Mesothelial cell of epicardium (in vitro differentiated cells): ENCODE measurements at places on chromosomes 7 and 10.

GRCh38 chr7:116633131-116633988, 38.6 kb upstream of the MET start:
- no peak for DNase-seq

DNA sequence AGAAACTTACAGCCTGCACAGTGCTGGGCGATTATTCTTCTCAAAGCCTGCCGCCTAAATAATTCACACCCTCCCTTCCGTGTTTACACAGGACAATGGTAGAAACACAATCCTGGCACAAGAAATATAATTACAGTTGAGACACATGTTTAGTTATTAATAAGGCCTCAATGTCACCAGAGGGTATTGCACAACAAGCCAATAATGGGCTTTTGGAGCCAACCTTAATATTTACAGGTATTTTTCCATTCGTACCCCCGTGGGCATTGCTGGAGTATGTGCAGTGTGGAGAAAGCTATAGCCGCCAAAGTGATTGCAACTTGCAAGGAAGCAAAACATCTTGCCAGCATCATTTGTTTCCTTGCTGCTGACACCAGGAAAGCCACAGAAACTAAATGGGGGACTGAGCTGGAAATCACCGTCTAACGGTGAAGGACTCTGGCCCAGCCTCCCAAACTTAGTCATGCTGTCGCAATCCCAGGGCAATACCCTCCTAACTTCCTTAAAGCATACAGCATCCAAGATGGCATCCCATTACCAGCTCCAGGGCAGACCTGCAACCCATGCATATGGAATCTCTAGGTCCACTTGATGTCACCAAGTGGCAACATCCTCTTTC, 8.6 kb downstream of the CALN1 start:
- no peak for DNase-seq

DNA sequence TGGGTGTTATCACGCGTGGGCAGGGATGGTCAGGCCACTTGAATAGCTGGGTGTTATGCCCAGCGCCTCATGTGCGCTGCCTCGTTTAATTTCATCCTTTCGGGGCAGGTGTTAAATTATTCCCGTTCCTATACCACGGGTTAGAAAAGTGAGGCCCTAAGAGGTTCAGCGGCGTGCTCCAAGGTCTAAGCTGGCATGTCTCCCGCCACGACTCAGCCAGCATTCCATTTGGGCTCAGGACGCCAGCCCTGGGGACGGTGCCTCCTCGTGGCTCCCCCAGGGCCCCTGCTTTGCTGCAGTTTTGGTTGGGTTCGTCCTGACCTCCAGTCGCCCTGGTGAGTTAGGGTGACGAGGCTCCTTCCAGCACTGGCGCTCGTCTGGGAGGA, 124.5 kb downstream of the TRRAP start:
- no peak for DNase-seq

DNA sequence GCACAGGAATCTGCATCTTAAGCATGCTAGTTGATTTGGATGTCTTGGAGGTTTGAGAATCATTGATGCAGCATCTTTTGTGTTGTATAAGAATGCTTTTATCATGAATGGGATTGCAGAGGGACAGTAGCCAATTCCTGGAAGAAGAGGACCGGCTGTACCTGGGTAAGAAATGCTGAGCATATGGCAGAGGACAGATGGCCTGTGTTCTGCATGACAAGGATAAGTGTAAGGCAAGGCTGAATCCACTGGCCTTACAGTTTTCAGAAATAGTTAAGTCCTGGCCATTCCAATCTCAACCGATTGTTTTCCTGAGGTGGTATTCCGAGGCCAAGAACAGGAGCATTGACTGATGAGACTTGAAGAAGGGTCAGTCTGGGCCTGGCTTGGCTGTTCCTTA, 24.4 kb upstream of the KBTBD2 start:
- DNase-seq, result no peak

DNA sequence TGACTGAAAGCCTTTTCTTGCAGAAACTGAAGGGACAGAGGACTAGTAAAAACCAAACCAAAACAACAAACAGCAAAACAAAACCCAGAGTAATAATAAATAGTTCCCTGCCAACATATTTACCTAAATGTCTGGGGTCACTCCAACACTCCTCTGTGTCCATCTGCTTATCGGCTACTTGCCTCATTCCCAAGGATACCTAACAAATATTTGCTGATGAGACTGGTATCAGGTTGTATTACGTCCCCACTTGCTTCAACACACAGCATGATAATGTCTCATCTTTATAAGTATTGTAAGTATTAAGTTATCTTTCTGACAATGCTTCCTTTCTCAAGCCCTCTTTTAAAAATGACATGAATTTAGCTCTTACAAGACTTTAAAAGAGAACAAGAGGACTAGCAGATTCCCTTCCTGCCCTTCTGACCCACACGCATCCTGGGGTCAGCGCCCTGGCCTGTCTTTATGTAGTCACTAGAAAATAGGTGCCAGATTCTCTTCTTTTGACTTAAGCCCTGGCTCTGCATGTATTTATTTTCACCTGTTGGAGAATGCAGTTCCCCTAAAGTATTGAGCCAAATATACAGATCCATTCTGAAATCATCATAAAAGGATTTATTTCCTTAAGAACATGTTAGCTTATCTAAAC, 110.2 kb downstream of the SEM1 start:
- DNase-seq, result no peak

- DNase-seq, result no peak
Observed at GRCh38 chr7:117448655-117449054, 21.4 kb upstream of the ASZ1 start.

- no peak for DNase-seq
Observed at GRCh38 chr10:30737931-30738391, 108.4 kb upstream of the LYZL2 start.

DNA sequence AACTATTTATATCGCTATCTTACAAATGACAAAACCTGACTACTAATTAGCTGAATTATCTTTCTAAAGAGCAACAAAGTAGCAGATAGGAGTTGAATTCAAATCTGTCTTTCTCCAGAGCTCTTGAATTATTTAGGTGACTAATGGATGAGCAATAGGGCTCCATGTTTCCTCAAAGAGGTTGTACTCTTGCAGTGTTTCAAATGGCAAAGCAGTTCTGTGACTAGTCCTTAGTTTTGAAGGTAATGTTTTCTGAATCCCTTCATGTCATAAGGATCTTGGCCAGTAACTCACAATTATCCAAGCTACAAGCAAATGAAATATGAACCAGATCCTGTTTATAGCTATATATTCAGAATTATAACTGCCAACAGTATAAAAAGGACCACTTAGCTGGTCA, 999.7 kb downstream of the NRG3 start:
- no peak for DNase-seq

DNA sequence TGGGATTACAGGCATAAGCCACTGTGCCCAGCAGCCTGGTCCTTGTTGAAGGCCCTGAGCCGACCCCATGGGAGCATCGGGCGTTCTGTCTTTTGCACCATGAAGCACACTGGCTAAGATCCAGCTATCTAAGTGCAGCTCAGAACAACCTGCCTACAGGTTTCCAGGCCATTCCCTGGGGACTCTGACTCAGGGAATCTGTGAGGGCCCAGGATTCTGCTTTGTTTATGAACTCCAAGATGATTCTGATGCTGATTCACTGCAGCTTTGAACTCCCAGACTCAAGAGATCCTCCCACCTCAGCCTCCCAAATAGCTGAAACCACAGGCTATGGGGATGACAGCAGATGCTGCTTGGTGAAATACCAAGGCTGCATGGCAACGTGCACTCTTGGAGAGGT, 30.2 kb downstream of the NPTX2 start:
- no peak for DNase-seq

GRCh38 chr10:75070961-75071428, 40.5 kb upstream of the SAMD8 start:
- no peak for DNase-seq

DNA sequence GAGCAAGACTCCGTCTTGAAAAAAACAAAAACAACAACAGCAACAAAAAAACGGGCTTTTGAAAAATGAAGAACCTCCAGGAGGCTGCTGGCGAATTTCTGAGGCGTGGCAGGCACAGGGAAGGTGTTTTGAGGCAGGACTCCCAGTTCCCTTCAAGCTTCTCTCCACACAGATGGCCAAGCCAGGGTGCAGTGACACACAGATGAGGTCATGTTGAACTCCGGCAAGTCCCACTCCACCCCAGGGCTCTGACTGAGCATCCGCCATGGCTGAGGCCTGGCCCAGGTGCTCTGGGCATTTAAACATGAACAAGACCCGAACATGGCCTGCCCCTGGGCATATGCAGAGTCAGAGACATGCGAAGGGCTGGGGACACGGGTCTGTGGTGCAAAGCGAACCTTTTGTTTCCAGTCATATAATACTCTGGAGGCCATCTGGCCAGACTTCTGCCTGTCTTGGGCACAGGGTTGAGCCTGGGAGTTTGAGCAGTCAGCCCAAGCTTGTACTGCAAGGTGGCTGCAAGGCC, 514.6 kb upstream of the FOXK1 start:
- no peak for DNase-seq

GRCh38 chr7:24707988-24708615, 49.2 kb downstream of the GSDME start:
- no peak for DNase-seq

GRCh38 chr7:47546733-47547494, 35.0 kb downstream of the TNS3 start:
- no peak for DNase-seq

GRCh38 chr10:680745-681144, 8.7 kb downstream of the DIP2C start:
- no peak for DNase-seq

DNA sequence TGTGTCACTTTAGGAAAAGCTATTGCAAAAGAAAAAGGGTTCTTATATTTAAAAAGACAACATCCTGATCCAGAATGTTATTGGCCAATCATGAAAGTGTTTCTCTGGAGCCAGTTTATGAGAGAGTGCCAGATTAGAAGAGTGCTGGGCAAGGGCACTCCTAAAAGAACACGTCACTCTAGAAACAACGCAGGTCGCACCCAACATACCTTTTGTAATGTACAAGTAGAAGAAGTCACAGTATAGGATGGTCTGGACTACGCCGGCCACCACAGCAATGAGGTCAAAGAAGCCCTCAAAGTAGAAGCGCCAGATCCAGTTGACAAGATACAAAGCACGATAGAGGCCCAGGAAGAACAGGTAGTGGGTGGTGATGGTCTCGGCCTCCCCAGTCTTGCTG, 18.1 kb upstream of the DAGLB start:
- DNase-seq, result no peak

- no peak for DNase-seq
Observed at GRCh38 chr10:66714741-66715140, 211.1 kb upstream of the LRRTM3 start.

DNA sequence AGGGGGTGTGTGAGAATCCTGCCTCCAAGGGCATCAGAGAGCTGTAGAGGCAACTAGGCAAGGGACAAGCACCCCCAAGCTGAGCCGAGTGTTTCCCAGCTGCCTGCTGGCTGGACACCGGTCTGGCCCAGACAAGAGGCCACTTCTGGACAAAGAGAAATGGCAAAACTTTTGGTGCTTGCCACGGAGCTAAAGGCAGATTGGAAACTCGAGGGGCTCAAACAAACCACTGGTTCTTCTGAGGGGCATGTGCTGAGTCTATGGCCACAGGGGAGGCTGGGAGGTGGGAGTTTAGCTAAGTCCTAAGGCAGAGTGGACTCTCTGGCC, 66.5 kb upstream of the INPP5A start:
- DNase-seq, result no peak

DNA sequence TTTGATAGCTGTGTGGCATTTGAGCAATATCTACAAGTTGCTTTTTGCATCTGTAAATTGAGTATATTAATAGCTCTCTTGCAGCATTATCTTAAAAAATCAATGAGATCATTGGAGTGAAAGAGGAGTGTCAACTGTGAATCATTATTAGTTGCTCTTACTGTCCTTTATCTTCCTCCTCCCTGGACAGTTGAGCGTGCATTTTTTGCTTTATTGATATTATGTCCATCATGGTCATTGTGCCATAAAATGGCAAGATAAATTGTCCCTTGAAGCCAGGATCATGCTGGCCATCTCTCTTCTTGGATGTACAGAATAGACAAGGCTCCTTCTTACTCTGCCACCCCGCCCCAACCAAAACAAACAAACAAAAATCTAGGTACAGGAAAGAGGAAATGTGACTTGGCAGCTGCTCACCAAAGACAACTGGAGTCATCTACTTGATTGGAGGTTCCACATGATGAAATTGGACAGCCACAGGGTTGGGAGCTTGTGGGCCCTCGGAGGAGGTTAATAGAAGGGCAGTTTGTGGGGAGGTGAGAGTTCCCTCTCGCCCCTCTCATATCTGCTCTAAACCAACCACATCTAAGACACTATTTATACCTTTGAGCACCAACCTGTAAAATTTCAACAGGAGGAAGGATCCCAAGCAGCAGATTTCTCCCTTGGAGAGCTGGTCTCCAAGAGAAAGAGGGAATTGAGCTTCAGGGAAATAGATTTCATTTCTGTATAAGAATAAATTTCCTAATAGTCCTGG, 252.7 kb downstream of the SKIDA1 start:
- no peak for DNase-seq

DNA sequence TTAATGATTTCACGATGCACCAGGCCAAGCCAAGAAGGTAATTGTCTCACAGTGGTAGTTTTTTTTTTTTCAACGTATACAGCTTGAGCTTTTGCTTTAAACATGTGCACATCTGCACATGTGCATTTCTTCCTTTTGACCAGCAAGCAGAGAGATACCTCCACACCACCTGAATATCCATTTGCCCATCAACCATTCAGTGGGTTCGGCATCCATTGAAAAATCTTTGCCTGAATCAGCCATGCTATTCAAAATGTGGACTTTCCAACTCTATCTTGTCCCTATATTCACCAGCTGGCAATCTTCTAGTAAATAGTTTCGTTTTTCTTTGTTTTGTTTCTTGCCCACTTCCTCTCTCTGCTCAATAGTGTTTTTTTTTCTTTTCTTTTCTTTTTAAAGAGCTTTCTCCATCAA, 7.7 kb upstream of the TRA2A start:
- DNase-seq, result no peak
